Pulmonary artery endothelial cell (primary cell): ENCODE measurements at places on chromosomes 11 and 22. TPM values are rescaled to one million over a fixed set of nuclear protein-coding genes. Genes with fewer than 3 reads are reported as not detected.

MUC6 gene
- total RNA-seq: not detected in 2 replicates

OR52A1 gene
- total RNA-seq: not detected in 2 replicates

TRMU gene
- total RNA-seq: 28.4 and 37.5 TPM in 2 replicates

SHISAL1 gene
- total RNA-seq: under 0.01 TPM in 1 of 2 replicates, not detected in the other

PTPRCAP gene
- 0.14 and 0.40 TPM in 2 replicates for total RNA-seq

LDHAL6A gene
- total RNA-seq: not detected in 2 replicates

STT3A gene
- 234 and 366 TPM in 2 replicates for total RNA-seq

FAM227A gene
- 0.46 and 0.71 TPM in 2 replicates for total RNA-seq

MFRP gene
- total RNA-seq: not detected in 2 replicates

CFAP300 gene
- 0.13 TPM in 1 of 2 replicates, not detected in the other for total RNA-seq

NEFH gene
- total RNA-seq: 1.1 and 3.8 TPM in 2 replicates

GTSE1 gene
- 8.6 and 15.4 TPM in 2 replicates for total RNA-seq

IGF2 gene
- total RNA-seq: 0.28 and 3.0 TPM in 2 replicates

CASP12 gene
- total RNA-seq: 1.3 and 1.7 TPM in 2 replicates

APOBEC3A gene
- total RNA-seq: not detected in 2 replicates

SMC1B gene
- total RNA-seq: under 0.01 and 0.04 TPM in 2 replicates

APOBEC3H gene
- total RNA-seq: 0.26 TPM in 1 of 2 replicates, not detected in the other
